ENCODE measurements at places on chromosomes 1 and 21.

GRCh38 chr1:116503546-116504307, 67.1 kb downstream of the CD58 start:
- DNase-seq: no peak

- no peak for DNase-seq
These were observed 11.4 kb downstream of the FLG2 start for GRCh38 chr1:152348447-152348846.

DNA sequence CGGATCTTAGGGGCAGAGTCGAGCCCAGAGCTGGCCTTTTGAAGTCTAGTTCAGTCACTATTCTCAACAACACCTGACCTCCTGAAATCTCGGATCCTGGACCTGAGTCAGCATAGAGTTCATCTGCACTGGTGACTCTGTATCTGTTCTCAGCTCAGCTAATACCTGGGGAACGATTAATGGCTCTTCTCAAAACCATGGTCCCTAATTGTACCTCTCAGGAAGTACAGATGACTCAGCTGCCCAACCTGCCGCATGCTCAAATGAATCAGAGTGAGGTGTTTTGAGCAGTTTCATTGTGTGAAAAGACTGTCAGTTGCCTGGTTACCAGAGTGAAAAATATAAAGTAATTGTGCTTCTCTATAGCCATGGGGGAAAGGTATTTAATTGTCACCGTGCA, 89.2 kb downstream of the SLC35F3 start:
- no peak for DNase-seq

GRCh38 chr21:17506951-17507350, 5.9 kb upstream of the CXADR start:
- no peak for DNase-seq

DNA sequence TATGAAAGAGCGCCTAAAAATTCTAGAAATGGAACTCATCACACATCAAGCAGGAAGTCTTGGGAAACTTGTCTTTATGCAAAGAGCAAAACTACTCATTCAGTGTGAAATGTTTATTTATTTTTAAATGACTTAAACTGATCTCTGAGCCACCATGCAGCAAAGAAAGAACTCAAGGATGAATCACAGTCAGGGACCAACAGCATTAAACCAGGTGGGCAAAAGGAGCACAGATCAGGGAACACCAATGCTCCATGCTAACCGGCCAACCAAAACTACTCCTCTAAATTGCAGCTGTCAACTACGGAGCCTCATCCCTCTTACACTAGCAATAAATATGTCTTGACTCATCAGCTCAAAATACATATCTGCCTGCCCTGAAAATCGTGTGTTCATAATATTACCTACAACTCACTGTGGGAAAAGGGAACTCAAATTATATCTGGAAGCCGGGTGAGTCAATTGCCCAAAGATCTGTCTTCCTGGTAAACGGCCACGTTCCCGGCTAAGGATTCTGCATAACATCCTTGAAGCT, 129.2 kb downstream of the PTPN14 start:
- no peak for DNase-seq

DNA sequence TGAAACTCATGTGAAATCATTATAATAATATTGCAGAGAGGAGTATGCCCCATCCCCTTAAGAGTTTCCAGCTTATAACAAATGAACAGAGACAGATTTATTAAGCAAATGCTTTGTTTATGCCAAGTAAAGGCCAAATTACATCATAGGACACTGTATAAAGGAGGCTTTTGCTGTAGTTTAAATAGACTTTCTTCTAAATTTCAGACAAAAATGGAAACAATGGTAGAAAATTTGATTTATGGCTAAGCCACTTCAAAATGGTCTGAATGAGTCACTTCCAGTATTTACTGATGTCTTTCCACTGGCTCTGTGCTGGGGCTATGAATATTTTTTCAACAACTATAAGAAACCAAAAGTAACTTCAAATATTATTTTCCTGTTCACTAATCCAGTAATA, 81.1 kb upstream of the ST6GALNAC5 start:
- DNase-seq: no peak

DNA sequence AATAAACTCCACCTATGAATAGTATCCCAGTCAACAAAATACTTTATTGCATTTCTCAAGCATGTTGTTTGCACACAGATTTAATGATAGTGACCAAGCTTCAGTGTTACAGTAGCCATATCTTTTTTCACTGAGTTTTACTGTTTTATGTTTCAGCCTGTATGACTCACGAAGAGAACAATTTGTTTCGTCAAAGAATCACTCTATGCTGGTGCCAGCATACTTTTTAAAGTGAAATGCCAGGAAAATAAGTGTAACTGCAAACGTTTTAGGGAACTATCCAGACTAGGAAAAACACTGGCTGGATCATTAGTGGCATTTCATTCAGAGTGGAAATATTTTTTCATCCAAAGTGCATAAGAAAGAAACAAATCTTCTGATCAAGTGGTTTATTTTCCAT, 210.8 kb downstream of the COL11A1 start:
- DNase-seq: no peak

GRCh38 chr1:182192966-182193365, 131.5 kb upstream of the ZNF648 start:
- no peak for DNase-seq

DNA sequence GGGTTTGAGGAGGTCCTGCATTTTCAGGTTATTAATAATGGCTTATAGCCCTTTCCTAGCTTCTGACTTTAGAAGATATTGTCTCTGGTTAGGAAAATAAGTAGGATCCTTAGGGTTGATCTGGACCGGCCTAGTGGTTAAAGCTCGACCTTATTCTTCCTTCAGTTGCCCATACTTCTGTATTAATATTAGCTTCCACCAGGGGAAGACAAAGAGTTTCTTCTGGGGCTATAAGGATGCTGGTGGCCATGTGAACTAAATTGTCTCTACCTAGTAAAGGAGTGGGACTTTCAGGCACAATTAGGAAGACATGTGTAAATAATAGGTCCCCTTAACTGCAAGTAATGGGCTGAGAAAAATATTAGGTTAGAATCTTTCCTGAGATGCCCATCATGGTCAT, 20.6 kb upstream of the FCGR2A start:
- DNase-seq: no peak

GRCh38 chr1:232101231-232101630, 474.6 kb downstream of the DISC1 start:
- DNase-seq: no peak

DNA sequence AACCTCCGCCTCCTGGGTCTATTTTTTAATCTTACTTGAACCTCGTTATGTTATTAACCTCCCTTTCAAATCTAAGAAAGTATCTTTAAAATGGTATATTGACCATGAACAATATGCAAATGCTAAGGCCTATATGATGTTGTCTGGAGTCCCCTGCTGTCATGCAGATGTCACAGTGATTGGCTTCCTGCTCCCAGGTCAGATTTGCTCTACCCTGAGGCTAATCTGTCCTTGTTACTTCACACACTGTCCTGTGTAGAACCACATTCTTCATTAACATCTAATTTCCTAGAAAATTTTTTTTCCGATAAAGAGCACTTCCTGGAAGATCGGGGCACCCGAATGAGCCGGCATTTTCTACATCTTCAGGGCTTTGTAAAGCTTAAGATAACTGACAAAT, 306.6 kb downstream of the MRPL39 start:
- no peak for DNase-seq

- no peak for DNase-seq
These were observed 93.8 kb upstream of the COL6A1 start for GRCh38 chr21:45887788-45888187.

DNA sequence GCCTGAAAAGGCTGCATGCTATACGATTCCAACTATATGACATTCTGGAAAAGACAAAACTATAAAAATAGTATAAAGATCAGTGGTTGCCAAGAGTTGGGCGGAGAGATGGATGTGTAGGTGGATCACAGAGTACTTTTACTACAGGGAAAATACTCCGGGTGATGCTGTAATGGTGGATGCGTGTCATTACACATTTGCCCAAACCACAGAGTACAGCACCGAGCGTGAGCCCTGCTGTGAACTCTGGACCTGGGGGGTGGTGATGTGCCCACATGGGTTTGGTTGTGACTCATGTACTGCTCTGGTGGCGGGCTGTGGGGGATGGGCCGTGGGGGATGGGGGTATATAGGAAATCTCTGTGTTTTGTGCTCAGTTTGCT, 162.7 kb upstream of the COL6A1 start:
- DNase-seq: peak; percentile 76

GRCh38 chr21:28220680-28221079, 772.0 kb downstream of the LTN1 start:
- DNase-seq: no peak

- no peak for DNase-seq
These were observed 24.3 kb downstream of the LDLRAP1 start for GRCh38 chr1:25567710-25568089.

DNA sequence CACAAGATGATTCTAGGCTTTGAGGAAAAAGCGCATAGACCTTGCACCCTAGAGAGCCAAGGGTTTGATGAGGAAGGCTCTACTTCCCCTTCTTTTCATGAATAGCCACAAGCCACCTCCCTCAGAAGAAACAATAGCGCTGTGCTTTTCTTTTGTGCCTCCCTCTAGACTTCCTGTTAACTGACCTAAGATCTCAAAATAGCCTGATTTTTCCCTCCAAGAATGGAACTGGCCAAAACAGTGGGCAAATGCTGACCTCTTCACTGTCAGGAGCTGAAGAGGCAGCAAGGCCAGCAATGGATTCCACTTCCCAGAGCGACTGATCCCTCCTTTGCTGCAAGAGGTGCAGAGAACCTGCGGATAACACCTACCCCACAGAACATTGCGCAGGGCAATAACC, 362.8 kb downstream of the KCNH1 start:
- DNase-seq: no peak

- DNase-seq: no peak
These were observed 84.3 kb downstream of the PTPN14 start for GRCh38 chr1:214467078-214467585.

DNA sequence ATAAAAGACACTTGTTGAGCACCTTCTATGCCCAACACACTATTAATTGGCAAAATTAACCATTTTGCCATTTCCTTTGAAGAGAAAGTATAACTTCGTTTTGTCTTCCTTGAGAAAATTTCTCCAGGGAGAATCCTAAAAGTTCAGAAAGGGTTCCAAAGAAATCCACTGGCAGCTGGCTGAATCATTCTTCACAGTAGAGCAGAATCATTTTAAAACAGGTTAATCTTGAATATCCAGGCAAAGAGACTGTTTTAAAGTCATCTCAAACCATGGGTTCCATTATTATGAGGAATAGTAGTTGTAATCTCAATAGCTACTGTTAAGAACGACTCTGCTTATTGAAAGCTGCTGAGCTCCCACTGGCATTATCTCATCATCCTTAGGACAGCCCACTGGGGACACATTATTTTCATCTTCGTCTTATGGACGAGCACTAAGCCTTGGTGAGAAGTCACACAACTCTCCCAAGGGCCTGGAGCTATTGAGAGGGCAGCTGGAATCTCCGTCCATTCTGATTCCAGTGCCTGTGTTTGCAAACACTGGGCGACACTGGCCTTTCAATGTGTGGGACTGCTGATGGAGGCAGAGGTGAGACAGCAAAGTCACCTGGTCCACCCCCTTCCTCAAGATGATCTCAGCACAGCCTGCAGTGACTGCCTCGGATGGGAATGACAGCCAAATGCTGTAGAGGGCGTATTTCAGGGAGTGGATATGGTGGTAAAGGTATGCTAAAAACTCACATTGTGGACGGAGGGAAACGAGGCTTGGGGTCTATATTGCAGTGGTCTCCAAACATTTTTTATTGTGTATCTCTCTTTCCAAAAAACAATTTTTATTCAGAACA, 15.3 kb upstream of the PGBD5 start:
- no peak for DNase-seq

GRCh38 chr1:160325252-160325651, 17.8 kb downstream of the COPA start:
- DNase-seq: no peak

GRCh38 chr1:101532377-101532776, 295.6 kb downstream of the S1PR1 start:
- DNase-seq: no peak

DNA sequence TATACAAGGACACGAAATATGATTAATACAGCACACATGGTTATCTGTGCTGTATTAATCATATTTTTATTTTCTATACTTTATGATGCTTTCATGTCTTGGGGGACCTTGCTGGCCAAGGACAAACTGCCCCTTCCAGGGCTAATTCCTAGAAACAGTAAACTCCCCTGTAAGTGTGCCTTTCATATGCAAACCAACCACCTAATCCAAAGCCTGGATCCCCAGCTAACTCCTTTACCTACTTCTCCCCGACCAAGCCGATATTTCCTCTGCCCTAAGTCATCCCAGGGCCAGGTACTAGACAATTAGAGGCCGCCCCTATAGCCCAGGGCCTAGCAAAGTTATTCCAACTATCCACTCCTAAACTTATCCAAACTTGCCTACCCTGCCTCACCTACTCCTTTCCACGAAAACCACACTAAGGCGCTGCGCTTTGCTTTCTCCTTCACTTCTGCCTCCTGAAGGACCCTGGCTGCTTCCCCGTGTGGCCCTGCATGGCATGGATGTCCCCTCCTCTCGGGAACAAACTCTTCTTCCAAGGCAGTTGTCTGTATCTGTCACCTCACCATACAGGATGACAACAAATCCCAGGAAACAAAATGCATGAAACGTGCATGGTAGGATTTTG, 10.2 kb downstream of the SH3BP5L start:
- DNase-seq: no peak

GRCh38 chr1:171754353-171754705, 12.5 kb upstream of the VAMP4 start:
- DNase-seq: no peak

GRCh38 chr1:59967141-59967697, 40.6 kb upstream of the CYP2J2 start:
- DNase-seq: no peak

GRCh38 chr1:162351246-162351842, 25.3 kb downstream of the SPATA46 start:
- no peak for DNase-seq

DNA sequence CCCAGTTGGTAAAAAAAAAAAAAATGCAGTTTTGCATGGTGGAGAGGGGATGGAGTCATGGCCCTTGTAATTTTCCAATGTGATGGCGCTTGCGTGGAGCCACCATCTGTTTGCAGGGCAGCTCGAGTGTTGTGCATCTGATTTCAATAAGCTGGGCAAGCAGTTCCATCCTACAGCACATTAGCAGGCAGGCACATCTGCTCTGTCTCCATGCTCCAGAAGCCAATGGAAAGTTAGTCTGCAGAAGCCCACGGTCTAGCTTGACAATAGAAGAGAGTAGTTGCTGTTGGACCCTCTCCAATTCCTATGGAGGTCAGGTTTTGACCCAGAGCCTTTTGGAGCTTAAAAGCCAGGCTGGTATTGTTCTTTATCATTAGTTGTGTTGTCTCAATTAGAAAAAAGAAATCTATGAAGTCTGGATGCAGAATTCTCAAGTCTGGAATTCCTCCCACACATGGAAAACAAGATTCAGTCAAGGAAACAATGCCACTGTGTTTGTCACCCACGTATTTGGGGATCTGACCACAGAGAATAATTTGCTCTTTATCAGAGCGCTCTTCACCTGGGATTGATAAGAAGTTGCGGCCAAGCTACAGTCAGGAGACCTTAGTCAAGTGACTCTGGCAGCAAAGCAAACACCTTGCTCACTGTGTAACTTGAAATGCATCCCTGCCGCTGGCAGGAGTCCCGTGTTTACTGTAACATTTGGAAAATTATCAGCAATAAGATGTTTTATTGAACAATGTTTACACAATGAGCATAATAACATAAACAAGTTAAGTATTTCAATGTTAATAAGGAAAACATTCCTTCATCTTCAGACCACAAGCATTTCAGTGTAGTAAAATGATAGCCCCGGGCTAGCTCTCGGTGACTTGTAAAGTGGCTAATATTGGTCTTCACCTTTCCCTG, 20.7 kb downstream of the NGF start:
- DNase-seq: no peak
